ENCODE measurements at places on chromosomes 13 and 19. TPM values are rescaled to one million over a fixed set of nuclear protein-coding genes. Genes with fewer than 3 reads are reported as not detected.

GRCh38 chr13:23776698-23777574 lies 112.3 kb downstream of the MIPEP start:
- no peak for DNase-seq
- H3K4me3 ChIP-seq: no peak overlapping the region
- H3K36me3 ChIP-seq: no peaks in the 10 kb centered on the region
- H3K27me3 ChIP-seq: no peaks in the 10 kb centered on the region
- no peaks in the 10 kb centered on the region for H3K4me1 ChIP-seq
- no peak overlapping the region for H3K27ac ChIP-seq

- DNase-seq: no peak
- no peaks in the 10 kb centered on the region for H3K4me1 ChIP-seq
- no peak overlapping the region for H3K4me3 ChIP-seq
- no peaks in the 10 kb centered on the region for H3K36me3 ChIP-seq
- H3K27ac ChIP-seq: no peak overlapping the region
Measured at GRCh38 chr13:95921485-95921884, 131.7 kb downstream of the UGGT2 start.

DNA sequence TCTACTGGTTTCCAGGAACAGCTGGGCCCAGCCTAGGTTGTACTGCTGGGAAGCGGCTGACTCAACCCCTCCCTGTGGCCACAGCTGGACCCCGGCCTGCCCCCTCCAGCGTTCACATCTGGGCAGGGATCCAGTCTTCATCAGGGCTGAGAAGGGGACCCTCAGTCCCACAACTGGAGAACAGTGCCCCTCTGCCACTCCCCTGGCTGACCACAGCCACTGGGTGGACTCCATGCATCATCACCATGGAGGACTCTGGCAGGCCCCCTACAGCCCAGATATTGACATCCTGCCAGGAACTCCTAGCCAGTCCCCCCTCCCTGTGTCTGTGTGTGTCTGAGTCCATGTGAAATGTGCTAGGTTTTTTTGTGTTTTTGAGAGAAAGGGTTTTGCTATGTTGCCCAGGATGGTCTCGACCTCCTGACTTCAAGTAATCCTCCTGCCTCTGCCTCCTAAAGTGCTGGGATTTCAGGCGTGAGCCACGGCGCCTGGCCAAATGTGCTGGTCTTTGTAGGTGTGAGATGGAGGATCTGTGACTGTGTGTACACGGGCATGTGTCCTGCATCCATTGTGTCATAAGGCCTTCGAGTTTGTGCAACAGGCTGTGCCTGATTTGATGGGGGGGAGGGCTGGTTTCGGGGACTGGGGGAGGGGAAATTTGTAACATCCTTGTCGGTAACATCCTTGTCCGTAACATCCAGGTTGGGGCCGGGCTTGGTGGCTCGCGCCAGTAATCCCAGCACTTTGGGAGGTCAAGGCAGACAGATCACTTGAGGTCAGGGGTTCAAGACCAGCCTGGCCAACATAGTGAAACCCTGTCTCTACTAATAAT lies 4.0 kb upstream of the HOOK2 start:
- H3K27me3 ChIP-seq: no peaks in the 10 kb centered on the region
- DNase-seq: no peak
- H3K36me3 ChIP-seq: no peaks in the 10 kb centered on the region
- peak overlapping the region; percentile 95 for H3K27ac ChIP-seq
- H3K4me3 ChIP-seq: no peak overlapping the region

Gene NCR1
- not detected for total RNA-seq

Gene CCNA1
- not detected for total RNA-seq
